ENCODE measurements at places on chromosomes 6 and 20. TPM values are rescaled to one million over a fixed set of nuclear protein-coding genes. Genes with fewer than 3 reads are reported as not detected.

TNFRSF6B gene
- not detected for total RNA-seq

PAX1 gene
- not detected for total RNA-seq

CD40 gene
- total RNA-seq, result 32.7 TPM

RCAN2 gene
- total RNA-seq, result 7.6 TPM

STX11 gene
- total RNA-seq, result 98.0 TPM
